Spinal cord (tissue), 10 donors: ENCODE measurements at places on chromosomes 2 and 18. TPM values are rescaled to one million over a fixed set of nuclear protein-coding genes. Genes with fewer than 3 reads are reported as not detected.

The SRD5A2 gene
- polyA plus RNA-seq: 0.21 TPM

The TEKT4 gene
- polyA plus RNA-seq: 3.8 TPM

The CDH19 gene
- 1.8 TPM for polyA plus RNA-seq

The STK17B gene
- polyA plus RNA-seq: 10.7 TPM

The ABCA12 gene
- polyA plus RNA-seq: 0.17 TPM

The MLPH gene
- 0.62 TPM for polyA plus RNA-seq

The MC4R gene
- polyA plus RNA-seq: 4.3 TPM
